CD4-positive, alpha-beta memory T cell (primary cell): ENCODE measurements at places on chromosomes 1 and 21.

DNA sequence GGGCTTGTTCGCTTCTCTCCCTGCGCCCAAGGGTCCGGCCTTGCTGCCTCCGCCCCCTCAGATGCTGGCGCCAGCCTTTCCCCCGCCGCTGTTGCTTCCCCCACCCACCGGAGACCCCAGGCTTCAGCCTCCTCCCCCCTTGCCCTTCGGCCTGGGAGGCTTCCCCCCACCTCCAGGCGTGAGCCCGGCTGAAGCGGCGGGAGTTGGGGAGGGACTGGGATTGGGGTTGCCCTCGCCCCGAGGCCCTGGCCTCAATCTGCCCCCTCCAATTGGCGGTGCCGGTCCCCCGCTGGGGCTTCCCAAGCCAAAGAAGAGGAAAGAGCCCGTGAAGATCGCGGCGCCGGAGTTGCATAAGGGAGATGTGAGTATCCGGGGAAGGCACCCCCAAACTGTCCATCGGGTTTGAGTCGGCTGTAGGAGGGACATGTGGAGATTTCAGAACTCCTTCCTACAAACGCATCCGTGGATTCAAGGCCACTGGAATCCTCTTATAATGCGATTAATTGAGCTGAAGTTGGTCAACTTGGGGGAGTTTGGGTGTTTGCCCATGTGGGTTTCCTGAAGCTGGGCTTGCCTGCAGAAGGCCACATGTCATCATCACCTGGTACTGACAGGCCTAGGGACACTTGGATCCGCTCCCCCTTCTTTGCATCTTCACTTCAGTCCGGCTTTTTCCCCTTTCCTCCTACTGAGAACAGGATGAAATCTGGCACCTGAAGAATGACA lies 707 bp downstream of the PRCC start:
- peak; percentile 75 for DNase-seq

DNA sequence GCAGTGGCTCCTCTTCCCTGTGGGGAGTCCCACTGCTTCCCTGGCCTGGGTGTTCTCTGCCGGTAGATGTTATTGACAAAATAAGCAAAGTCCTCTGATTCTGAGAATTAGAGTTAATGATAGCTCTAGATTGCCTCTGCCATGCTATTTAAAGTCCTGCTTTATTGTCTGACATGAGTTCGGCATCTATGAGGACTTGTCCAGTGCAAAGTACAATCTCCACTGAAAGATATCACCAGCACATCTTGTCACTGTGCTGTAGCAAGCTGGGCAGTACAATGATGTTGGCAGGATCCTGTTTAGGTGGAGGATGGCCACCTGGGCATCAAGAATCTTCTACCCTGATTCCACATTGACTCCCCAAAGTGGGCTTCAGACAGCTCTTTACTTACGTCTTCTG lies 54.0 kb upstream of the ATP5PO start:
- no peak for DNase-seq

DNA sequence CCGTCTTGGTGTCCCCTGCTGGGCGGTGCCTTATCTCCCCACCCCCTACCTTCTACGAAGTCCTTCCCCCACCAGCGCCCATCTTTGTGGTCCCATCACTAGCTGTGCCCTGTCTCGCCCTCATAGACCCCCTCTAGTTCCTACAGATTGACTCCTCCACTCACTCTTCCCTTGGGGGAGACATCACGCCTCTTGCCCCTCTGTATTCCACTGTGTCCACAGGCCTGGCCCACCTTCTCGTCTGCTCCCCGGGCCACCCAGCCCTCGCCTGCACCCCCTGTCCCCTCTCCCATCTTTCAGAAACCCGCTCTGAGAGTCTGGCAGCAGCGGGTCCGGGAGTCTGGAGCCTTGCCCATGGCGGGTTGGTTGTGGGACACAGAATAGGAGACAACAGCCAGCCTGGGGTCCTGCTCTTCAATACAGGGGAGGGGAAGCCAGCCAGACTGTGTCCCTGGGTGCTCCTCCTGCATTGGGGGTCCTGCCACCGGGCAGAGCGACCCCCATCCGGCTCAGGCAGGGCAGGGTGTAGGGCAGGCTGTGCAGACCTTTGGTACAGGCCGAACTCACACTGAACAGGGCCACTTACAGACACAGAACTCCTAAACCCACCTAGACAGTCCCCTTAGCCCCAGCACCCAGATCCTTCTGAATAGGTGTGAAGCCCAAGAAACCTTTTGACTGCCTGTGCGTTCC lies 1.1 kb downstream of the RNF187 start:
- DNase-seq, result no peak

DNA sequence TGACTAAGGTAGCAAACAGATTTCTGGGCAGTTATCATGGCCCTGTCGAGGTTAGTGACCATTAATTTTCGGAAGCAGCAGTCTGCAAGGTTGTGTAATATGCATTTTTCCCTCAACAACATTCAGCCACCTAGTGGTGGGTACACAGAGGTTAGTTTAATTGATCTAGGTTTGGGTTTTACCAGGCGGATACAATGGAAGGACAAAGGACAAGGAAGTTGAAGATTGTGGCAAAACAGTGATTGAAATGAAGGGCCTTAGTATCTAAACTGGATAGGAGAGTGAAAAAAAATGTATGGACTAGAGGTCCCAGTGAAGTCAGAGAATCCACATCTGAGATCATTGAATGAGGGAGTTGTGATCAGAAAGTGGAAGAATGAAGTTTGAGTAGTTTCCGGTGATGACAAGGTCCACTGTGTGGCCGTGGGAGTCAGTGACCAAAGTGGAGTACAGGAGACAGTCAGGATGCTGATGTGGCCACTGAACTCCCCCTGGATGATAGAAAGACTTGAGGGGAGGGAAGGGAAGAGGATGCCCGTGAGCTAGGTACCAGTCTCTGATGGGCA lies 2.8 kb downstream of the ARMH1 start:
- no peak for DNase-seq

DNA sequence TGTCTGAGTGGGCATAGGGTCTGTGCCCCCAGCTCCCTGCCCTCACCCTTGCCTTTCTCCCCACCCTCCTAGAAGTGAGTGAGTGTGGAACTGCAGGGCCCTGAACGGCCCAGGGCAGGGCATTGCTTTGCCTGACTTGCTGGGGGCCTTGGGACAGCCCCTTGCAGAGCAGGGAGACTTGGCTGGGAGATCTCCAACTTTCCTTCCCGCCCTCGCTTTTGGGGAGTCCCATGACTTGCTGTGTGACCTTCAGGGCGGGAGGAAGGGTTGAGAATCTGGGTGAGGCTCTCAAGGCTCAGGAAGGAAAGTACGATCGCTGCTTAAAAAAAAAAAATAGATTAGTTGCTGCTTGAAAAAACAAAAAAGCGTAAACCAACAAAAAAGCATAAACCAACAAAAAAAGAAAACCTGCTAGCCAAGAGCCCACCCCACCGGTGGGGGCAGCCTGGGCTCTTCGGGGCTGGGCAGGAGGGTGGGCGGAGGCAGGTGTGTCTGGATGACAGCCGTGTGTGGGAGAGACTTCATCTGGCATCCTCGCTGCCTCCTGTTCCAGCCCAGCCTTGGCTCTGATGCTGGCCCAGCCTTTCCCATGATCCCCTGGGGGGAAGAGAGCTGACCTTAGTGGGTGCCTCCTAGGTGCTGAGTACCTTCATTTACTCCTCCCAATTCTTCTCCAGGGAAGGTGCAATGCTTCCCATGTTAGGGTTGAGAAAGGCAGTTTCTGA lies 6.5 kb downstream of the NBL1 start:
- no peak for DNase-seq

DNA sequence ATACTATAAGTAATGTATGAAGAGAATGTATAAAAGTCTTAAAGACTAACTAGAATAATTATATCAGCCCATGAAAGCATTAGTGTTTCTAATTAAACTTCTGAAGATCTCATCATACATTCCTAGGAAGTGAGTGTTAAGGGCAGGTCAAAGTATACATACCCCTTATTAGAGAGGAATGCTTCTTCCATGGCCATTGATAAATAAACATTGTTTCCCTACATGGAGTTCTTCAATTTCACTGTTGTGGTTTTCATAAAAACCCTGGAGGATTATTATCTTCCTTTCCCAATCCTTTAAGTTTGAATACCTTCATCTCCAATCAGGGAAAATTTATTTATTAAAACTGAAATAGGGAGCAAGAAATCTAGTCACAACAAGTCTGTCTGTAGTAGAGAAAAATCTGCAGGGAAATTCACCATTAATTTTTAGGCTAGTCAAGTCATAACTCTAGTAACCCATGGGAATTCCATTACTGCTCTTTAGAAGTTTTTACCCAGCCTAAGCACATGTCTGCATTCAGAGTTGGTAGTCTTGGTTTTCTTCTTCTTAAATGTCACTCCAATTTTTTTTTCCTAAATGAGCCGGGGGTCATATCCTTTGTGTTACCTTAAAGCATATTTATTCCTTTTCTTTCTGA lies 147.0 kb downstream of the TNFSF18 start:
- no peak for DNase-seq
